Muscle of leg (tissue), 16 donors: ENCODE measurements at places on chromosomes 5 and 9. TPM values are rescaled to one million over a fixed set of nuclear protein-coding genes. Genes with fewer than 3 reads are reported as not detected.

DNA sequence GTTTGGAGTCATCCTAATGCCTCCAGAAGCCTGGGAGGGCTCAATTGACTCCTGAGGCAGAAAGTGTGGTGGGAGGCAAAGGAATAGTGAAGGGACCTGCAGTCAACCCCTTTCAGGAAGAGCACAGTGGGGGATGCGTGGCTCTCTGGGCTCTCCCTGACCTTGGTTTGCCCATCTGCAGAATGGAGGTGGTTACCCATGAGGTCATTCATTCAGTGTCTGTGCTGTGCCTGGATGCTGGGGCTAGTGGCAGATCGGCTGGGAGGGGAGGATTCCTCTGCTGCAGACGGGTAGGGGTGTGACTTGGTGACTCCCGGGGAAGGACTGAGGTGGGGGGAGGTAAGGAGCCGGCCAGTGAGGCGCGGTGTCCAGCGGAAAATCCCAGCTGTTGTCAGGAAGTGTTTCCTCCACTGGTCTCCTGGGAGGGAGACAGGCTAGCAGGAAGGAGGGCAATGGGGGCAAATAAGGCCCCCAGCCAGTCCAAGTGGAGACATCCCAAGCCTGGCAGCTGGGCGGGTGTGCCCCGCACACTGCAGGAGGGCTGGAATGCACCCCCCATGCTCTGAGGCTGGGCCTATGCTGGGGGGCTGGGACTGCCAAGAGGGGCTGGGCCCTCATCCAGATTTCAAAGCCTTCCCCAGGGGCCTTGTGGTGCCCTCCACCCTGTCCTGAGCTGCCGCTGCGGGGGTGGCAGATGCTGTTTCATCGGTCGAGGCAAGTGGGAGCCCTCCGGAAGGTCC, 10.9 kb downstream of the CXXC5 start:
- peak overlapping the region; percentile 92 for H3K27ac ChIP-seq
- peak; percentile 88 for DNase-seq
- H3K4me3 ChIP-seq, result peak overlapping the region; percentile 24
- H3K36me3 ChIP-seq, result peaks cover 17% of the 10 kb centered on the region

GRCh38 chr5:123438244-123438643, 15.0 kb upstream of the CEP120 start:
- H3K4me3 ChIP-seq, result no peak overlapping the region
- H3K27me3 ChIP-seq, result no peaks in the 10 kb centered on the region
- H3K36me3 ChIP-seq, result no peaks in the 10 kb centered on the region
- H3K27ac ChIP-seq, result no peak overlapping the region

- H3K4me1 ChIP-seq, result peaks cover 47% of the 10 kb centered on the region
- H3K27ac ChIP-seq, result peak overlapping the region; percentile 96
- H3K27me3 ChIP-seq, result peaks cover 4% of the 10 kb centered on the region
- H3K4me3 ChIP-seq, result peak overlapping the region; percentile 26
- no peak for DNase-seq
- no peaks in the 10 kb centered on the region for H3K36me3 ChIP-seq
Measured at GRCh38 chr5:170632985-170633234, 129.1 kb downstream of the KCNIP1 start.

DNA sequence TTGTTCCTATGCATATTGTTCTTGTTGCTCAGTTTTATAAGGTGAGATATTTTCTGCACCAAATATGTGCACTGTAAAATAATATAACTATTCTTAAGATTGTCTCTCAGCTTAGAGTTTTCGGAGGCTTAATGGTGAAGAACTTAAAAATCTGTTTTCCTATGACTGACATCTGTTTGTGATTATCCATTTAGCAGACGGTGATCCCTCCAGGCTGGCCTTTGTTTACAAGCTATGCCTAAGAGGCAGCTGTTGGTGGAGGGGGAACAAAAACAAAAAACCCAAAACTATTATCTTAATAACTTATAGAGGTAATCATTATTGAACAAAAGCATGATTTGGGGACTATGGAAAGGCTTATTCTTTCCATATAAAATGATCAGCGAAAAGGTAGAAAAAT, 658 bp downstream of the PDCD1LG2 start:
- peaks cover 3% of the 10 kb centered on the region for H3K4me1 ChIP-seq
- DNase-seq, result no peak
- H3K27me3 ChIP-seq, result no peaks in the 10 kb centered on the region
- H3K4me3 ChIP-seq, result no peak overlapping the region
- no peaks in the 10 kb centered on the region for H3K36me3 ChIP-seq

GRCh38 chr5:9536717-9537116, 9.2 kb downstream of the SEMA5A start:
- no peak for DNase-seq
- H3K36me3 ChIP-seq, result no peaks in the 10 kb centered on the region
- H3K4me1 ChIP-seq, result peaks cover 22% of the 10 kb centered on the region
- H3K4me3 ChIP-seq, result no peak overlapping the region
- H3K27me3 ChIP-seq, result no peaks in the 10 kb centered on the region

GRCh38 chr5:132270706-132271105, 13.2 kb downstream of the PDLIM4 start:
- DNase-seq, result peak; percentile 65
- no peaks in the 10 kb centered on the region for H3K27me3 ChIP-seq
- peak overlapping the region; percentile 10 for H3K27ac ChIP-seq
- H3K4me3 ChIP-seq, result no peak overlapping the region

DNA sequence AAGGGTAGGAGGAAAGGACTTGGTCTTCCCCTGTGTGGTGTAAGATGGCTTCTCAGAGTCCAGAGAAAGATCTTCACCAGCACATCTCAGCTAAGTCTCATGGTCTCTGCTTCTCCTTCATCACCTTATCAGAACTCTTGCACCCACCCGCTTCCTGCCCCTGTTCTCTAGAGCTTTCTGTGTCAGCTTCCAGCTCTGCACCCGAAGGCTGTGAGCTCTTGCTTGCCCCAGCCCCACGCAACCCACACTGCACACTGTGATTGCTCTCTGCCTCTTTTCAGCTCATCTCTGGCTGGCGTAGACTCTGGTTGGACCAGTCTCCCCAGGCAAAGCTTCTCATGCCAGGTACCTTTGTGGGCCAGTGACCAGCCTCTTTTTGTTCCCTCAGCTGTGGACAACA, 93.2 kb upstream of the RAPGEF1 start:
- peaks cover 19% of the 10 kb centered on the region for H3K27me3 ChIP-seq
- peaks cover 15% of the 10 kb centered on the region for H3K4me1 ChIP-seq
- no peak for DNase-seq
- no peak overlapping the region for H3K4me3 ChIP-seq

DNA sequence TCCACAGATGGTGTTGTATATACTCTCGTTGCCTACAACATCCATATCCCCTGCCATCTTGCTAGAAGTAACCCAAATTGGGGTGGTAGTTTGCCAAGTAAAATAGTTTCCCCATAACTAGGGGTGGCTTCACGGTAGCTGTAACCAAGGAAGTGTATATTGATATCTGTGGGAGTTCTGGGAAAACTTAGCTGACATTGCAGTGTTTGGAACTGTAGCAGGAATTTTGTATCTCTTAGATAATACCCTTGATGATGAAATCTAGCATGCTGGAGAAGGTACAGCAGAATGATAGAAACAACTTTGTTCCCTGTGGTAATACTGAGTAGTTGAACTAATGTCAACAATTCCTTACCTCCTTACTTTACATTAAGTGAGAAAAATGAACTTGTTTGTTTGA, 29.8 kb downstream of the FBXL7 start:
- H3K4me3 ChIP-seq, result no peak overlapping the region
- H3K36me3 ChIP-seq, result peaks cover 6% of the 10 kb centered on the region
- no peak for DNase-seq

The FAXDC2 gene
- total RNA-seq, result 13.0 TPM

The ECM2 gene
- 16.0 TPM for total RNA-seq

The STKLD1 gene
- 1.4 TPM for total RNA-seq

The HAPLN1 gene
- total RNA-seq, result 0.31 TPM
